ENCODE measurements at places on chromosomes 7 and 10.
A peak's percentile ranks its signal among the peaks of the same experiment; 100 is the strongest.

GRCh38 chr7:116235380-116235779, 25.0 kb downstream of the TES start:
- no peak for DNase-seq

DNA sequence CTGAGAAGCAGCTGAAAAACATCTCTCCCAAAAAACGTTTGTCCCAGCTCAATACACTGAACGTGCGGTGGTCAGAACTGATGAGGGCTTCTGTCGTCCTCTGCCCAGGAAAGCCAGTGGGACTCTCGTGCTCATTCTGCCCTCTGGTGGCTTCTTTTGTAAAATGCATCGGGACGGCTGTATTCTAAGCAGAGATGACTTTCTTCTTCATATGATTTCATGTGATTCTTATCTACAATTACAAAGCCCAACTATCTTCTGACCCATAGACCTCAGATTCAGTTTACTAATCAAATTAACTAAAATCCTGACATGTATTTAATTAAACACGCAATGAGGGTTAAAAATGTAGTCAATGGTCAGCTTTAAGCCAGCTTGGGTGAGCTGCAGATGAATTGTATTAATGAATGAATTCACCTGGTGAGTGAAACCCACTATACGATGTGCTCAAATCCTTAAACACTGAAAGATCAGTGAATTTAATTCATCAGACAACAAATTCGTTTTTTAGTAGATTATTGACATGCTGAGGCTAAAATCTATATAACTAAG, 117.6 kb upstream of the FAM204A start:
- peak; percentile 77 for DNase-seq

GRCh38 chr7:4519819-4520520, 162.1 kb upstream of the FOXK1 start:
- DNase-seq = peak; percentile 4

- peak; percentile 27 for DNase-seq
Observed at GRCh38 chr10:44724415-44725174, 186.5 kb upstream of the TMEM72 start.

- DNase-seq = no peak
Observed at GRCh38 chr7:40468891-40469864, 334.4 kb downstream of the SUGCT start.

- DNase-seq = no peak
Observed at GRCh38 chr10:131002031-131002861, 309.3 kb downstream of the TCERG1L start.

- no peak for DNase-seq
Observed at GRCh38 chr10:70430493-70431445, 10.7 kb downstream of the NODAL start.

DNA sequence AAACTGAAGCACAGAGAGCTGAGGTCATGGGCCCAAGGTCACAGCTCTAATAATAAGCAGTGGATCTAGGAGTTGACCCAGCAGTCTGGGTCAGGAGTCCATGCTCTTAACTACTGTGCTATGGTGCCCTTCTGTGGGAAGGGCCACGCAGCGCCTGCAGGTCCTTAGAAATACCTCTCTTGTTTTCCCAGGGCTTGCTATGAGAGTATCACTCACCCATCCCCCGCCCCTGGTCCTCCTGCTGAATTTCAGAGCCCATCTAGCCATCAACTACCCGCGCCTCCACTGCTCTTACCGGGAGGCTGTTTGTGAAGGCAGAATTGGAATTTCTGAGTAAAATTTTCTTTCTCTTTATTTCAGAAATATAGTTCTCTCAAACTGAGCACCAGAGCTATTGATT, 27.3 kb upstream of the CRHR2 start:
- no peak for DNase-seq

Data from MCF 10A (cell line).